ENCODE measurements at places on chromosomes 3 and 15.

GRCh38 chr3:71129611-71130431 is 453.7 kb downstream of the FOXP1 start:
- DNase-seq: no peak

- DNase-seq: no peak
Observed at GRCh38 chr3:134552784-134553183, 66.9 kb downstream of the CEP63 start.

DNA sequence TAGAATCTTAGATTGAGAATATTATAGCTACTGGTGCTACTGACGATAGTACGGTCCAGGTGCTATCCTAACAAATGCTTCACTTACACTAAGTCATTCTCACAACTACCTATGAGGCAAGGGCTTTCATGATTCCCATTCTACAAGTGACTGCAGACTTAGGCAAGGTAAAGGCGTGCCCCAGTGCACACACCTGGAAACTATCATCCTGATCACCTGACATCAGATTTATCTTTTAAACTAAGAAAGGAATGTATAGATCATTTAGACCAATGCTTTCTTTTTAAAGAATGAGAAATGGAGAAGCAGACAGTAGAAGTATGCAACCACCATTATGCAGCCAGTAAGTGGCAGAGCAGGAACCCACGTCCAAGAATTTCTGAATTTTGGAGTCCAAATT is 59.2 kb upstream of the LRRN1 start:
- DNase-seq: no peak

- DNase-seq: no peak
Observed at GRCh38 chr3:18634461-18634860, 209.3 kb upstream of the SATB1 start.

DNA sequence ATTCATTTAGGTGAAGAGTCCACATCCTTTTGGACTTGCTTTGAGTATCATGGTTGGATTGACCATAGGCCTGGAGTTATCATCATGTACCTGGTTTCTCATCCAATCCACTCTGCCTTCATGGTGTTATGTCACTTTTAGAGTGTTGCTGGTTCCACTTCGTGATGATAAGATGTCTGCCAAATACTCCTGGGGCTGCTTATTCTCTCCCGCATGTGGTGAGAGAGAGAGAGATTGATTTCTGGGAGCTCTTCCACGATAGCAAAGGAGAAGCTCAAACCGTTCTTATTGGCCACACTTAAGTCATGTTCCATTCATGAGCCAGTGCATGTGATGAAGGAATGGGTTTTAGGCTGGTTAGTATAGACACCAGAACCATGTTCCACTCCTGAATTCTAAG is 47.6 kb downstream of the MITF start:
- no peak for DNase-seq

- DNase-seq: no peak
Observed at GRCh38 chr15:36430280-36430679, 149.1 kb upstream of the CDIN1 start.

DNA sequence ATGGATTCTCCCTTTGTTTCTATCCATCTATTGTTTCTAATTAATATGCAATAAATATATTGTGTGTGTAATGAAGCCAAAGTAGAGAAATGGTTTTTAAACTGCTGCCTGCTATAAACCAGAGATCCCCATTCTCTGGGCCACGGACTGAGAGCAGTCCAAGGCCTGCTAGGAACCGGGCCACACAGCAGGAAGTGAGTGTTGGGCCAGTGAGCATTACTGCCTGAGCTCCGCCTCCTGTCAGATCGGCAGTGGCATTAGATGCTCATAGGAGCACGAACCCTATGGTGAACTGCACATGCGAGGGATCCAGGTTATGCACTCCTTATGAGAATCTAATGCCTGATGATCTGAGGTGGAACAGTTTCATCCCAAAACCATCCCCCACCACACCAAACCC is 85.2 kb upstream of the POMGNT2 start:
- no peak for DNase-seq

GRCh38 chr3:188007897-188008296 is 146.1 kb upstream of the LPP start:
- DNase-seq: peak; percentile 80

GRCh38 chr3:4850928-4851265 is 128.3 kb upstream of the BHLHE40 start:
- DNase-seq: no peak

DNA sequence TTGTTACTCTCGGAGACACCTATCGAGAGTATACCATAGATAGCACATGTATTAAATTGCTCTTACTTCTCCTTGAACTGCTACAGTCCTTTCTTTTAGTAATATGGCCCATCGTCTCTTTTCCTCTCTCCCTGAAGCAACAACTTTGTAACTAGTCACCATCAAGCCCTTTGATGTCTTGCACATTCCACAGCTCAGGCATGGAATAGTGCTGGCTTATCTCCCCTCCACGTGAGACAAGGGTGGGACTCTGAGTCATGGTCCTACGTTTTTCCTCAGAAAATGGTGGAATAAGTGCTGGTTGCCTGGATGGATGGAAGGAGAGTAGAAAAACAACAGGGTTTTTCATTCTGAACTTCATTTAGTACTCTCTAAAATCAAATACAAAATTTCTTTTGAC is 163.3 kb upstream of the MBNL1 start:
- DNase-seq: no peak

DNA sequence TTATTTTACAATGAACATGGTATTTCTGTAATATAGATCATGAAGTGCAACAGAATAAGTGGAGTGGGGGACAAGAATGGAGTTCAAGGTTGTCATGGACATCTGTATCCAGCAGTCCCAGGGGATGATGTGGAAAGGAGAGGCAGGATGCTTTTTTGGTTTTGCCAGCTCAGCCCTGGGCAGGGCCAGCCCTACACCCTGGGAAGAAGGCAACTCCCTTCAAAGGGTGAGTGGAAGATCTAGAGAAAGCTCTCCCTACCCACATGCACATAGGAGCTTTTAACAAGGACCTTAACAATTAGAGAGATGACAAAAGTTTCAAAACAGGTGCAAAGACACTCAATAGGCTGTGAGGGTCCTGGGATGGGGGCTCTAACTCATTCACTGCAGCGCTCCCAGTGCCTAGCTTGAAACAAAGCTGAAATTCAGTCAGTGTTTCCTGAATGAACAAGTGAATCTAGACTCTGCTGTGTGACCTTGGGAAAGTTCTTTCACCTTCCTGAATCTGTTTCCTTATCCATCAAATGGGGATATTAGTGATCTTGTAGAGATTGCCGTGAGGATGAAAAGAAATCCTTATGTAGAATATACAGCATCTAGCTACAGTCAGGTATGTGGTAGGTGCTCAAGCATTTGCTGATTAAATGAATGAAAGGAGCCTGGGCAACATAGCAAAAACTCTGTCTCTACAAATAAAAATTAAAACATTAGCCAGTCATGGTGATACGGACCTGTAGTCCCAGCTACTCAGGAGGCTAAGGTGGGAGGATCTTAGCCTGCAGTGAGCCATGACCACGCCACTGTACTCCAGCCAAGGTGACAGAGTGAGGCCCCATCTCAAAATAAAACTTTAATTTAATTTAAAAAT is 14.3 kb downstream of the BHLHE40 start:
- no peak for DNase-seq

DNA sequence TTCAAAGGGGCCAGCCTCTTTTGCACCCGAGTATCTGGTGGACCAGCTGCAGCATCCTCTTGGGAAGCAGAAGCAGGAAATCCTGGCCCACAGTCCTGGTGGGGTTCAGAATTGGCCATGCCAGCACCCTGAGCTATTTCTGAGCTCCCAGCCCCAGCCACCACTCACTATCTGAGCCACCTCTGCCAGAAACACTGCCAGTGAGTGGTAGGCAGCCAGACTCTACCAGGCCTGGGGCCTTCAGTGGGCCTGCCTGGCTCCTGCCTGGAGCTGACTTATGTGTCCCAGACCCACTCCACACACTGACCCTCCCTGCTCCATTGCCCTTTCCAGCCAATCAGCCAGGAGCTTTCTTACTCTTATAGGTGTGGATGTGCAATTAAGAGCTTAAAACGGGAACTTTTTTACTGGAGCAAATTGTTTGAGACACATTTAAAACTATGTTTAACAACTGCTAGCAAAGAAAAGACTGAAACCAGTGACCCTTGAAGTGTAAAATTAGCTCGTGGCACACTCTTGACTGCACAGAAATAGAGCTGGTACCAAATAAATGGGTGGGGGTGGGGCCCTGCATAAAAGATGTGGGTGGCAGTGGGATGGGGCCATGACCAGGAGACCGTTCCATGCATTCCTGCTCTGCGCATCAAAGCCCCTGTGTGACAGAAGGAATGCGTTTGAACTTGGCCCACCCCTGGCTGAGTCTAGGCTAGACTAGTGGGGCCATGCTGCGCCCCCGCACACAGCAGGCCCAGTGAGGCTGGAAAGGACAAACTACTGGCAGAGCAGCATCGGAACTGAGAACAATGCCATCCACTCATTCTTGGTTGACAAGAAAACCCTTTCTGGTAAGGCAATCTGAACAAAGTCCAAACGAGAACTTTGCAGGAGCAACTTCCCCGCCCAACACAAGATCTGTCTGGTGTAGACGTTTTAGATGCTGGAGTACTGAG is 48.0 kb downstream of the CTNNB1 start:
- DNase-seq: no peak

DNA sequence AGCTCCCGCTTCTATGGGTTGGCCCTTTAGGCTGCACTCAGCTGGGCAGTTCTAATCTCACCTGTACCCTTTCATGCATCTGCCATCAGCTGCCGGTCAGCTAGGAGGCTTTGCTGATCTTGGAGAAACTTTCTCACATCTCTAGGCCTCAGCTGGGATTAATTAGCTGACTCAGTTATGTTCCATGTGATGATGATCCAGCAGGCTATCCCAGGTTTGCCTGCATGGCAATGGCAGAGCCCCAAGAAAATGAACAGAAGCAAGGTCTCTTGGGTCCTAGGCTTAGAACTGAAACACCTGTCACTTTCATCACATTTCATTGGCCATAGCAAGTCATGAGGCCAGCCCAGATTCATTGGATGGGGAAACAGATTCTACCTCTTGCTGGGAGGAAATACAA is 304.6 kb upstream of the TBC1D5 start:
- DNase-seq: no peak

- DNase-seq: no peak
Observed at GRCh38 chr15:70240820-70241430, 143.2 kb upstream of the TLE3 start.

GRCh38 chr3:152270937-152271336 is 2.2 kb downstream of the MBNL1 start:
- no peak for DNase-seq

GRCh38 chr3:115280506-115280905 is 133.4 kb upstream of the ZBTB20 start:
- DNase-seq: peak; percentile 46

GRCh38 chr3:178560759-178561158 is 24.5 kb downstream of the KCNMB2 start:
- no peak for DNase-seq

- no peak for DNase-seq
Observed at GRCh38 chr3:131925571-131925970, 109.2 kb downstream of the CPNE4 start.

DNA sequence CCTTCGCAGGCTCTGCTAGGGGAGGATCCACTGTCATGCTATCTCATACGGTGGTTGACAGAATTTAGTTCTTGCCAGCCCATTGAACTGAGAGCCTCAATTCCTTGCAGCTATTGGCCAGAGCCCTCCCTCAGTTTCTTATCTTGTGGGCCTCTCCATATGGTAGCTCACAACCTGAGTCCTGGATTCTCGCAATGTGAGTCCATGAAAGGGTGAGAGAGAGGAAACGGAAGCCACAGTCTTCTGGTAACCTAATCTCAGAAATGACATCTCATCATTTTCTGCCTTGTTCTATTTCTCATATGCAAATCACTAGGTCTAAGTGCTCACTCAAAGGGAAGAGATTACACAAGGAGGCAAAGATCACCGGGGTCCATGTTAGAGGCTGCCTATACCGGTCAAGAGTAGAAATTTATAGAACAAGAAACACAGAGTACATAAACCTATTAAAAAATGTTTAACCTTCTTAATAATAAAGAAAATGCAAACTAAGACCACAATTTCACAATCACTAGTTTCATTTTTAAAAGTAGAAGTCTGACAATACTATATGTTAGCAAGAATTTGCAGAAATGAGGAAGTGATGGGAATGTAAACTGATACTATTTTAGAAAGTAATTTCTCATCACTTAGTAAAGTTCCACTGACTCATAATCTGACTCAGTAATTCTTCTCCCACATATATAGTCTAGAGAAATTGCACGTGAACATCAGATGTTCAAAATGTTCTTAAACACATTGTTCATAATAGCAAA is 378.4 kb upstream of the AGTR1 start:
- peak; percentile 81 for DNase-seq

DNA sequence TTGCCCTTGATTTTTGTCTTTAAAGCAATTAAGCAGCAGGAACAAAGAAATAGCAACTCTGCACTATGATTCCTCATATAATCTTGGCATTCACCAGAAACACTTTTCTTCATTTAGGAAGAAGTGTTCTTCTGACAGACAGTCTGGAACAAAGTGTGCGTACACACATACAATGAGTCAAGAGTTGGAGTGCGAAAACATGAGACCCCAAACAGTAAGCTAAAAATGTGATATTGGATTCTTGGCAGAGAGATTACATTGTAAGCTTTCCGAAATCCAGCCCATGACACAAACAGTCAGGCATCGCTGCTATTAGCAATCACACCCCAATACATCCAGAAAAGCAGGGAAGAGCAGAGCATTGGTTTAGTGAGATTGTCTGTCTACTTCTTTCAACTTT is 306.7 kb upstream of the TBC1D5 start:
- DNase-seq: no peak

- no peak for DNase-seq
Observed at GRCh38 chr15:69815793-69816192, 281.9 kb downstream of the TLE3 start.

- DNase-seq: no peak
Observed at GRCh38 chr3:196281962-196282361, 5.6 kb downstream of the PCYT1A start.

GRCh38 chr3:69174871-69175737 is 52.7 kb upstream of the LMOD3 start:
- DNase-seq: no peak

GRCh38 chr3:117892431-117892841 is 1142.2 kb downstream of the IGSF11 start:
- no peak for DNase-seq

GRCh38 chr3:141164852-141165251 is 66.8 kb upstream of the PXYLP1 start:
- no peak for DNase-seq

- no peak for DNase-seq
Observed at GRCh38 chr15:95485367-95485766, 845.1 kb upstream of the NR2F2 start.

DNA sequence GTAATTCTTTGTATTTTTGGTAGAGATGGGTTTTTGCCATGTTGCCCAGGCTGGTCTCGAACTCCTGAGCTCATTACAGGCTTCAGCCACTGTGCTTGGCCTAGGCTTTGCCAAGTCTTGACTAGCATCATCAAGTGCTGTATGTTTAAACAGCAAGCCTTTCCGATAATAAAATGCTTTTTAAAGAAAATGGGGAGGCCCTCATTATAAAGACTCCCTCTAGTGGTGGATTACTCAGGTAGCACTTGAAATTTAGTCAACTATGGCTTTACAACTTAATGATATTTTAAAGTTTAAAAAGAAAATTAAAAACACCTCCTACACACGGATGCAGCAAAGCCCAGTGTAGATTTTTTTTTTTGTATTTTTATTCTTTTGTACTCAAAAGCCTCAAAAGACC is 213.6 kb downstream of the GAP43 start:
- no peak for DNase-seq
